ENCODE measurements at places on chromosomes 4 and X.
A peak's percentile ranks its signal among the peaks of the same experiment; 100 is the strongest.

GRCh38 chr4:151266497-151266896 lies 10.5 kb upstream of the PRSS48 start:
- no peak for DNase-seq

DNA sequence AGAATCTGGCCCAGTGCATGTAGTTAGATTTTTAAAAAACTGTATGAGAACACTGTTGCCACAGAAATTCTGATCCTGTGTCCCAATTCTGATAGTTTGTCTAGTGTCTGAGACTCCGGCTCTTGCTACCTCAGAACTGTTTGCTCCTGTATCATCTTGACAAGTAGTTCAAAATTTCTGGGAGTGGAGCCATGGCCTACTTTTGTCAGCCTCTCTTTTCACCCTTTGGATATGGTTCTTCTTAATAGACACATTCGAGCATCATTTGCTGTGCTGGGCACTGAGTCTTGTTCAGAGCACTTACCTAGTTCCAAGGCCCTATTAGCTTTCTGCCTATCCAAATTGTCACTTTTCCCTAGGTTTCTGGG lies 46.9 kb downstream of the ATP10D start:
- DNase-seq = no peak

GRCh38 chr4:183657564-183657963 lies 1.4 kb downstream of the RWDD4 start:
- no peak for DNase-seq

DNA sequence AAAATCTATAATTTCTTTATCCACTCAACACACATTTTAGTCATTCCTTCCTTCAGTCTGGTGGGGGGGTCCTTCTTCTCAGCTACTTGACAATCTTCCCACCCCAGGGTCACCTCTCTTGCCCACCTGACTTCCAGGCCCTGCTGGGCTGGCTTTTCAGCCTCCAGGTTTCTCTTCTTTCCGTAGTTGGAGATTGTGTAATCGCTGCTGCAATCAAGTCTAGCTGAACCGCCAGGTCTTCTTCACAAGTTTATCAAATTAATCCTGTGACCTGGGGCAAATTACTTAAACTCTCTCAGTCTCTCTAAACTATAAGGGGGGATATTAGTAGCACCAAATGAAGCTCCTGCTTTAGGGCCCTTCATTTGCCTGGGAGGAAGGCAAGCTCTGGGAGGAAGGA lies 102.9 kb upstream of the TNIP3 start:
- DNase-seq = no peak

DNA sequence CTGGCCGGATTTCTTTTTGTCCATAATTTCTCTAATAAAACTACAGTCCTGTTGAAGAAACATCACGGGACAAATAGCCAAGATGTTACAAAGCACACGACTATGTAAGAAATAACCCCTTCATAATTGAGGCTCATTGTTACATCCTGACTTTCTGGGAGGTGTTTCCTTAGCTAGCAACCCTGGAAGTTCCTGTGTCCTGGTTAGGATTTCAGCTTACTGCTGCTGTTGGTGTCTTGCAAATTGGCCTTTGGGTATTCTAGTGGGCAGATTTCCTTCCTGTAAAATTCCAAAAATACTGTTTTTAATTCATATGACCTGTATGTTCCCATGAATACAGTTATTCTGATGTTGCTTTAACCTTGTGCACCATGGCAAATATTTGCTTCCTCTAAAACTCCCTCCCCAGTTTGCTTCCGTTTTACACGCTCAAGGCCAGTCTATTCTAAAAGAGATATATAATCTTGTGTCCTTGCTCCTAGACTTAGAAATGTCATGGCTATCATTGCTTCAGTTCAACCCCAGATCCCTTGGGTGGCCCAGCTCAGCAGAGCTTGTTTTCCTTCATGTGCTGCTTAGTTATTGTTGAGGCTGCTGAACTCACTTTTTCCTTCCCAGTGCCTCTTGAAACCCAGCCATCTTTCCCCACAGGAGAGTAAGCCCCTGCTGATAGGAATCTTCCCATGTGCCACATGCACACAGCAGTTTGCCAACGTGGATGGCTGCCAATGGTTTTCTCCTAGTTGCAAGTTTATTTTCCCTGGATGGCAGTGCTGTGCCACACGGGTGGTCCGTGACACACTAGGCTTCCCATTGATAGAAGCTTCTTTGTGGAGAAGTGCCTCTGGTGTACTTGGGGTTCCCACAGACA lies 75.8 kb downstream of the TSPAN7 start:
- DNase-seq = peak; percentile 91

DNA sequence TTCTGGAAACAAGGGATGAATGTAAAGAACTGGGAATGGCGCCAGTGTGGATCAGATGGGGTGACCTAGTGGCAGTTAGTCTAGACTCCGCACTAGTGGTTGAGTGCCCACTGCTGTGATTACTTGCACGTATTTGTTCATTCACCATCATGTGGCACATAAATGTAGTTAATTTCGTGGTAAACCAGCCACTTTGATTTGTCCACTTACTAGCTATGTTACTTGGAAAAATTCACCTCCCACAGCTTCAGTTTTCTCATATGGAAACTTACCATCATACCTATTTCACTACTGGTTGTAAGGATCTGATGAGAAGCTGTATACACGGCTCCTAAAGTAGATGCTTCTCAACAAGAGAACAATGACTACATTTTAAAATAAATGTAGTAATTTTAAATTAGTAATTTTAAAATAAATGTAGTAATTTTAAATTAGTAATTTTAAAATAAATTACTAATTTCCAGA lies 394 bp upstream of the DYNLT3 start:
- no peak for DNase-seq

- DNase-seq = no peak
Observed at GRCh38 chr4:47816748-47817147, 21.1 kb downstream of the CORIN start.

GRCh38 chr4:26150948-26151347 lies 169.9 kb upstream of the RBPJ start:
- DNase-seq = peak; percentile 17

GRCh38 chr4:90745176-90745575 lies 618.0 kb downstream of the CCSER1 start:
- no peak for DNase-seq

GRCh38 chrX:72169008-72169728 lies 12.4 kb upstream of the PIN4 start:
- DNase-seq = no peak

DNA sequence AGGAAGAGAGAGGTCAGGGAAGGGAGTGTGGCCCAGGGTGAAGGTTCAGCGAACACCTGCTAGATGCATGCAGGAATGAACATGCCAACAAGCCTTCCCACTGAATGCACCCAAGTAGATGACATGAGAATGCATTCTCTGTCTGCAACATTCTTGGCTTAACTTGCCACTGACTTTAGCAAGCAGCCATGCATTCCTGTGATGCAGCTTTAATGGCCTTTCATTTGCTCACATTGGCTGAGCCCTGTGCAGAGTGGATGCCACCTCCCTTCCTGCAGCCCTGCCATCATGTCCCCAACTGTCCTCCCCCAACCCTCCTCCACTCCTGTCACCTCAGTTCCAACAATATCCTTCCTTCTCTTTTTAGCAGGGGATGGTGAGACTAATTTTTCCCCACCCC lies 25.3 kb upstream of the MTNR1A start:
- DNase-seq = no peak

- no peak for DNase-seq
Observed at GRCh38 chrX:72236841-72237240, 2.0 kb downstream of the ERCC6L start.

DNA sequence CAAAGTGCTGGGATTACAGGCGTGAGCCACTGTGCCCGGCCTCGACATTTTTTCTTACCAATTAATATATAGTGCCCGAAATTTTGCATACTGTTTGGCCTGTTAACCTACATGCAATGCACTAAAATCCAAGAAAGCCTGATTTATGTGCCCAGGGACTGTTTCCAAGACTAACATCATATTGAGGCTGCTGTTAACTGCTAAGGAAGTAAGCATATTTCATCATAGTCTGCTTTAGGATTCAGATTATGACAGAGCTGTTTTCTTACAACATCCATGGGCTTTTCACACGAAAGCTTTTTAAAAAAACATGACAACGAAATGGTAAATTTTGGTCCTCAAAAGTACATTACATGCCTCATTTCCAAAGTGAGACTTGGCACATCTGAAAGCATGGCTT lies 84.4 kb downstream of the STOX2 start:
- DNase-seq = no peak

DNA sequence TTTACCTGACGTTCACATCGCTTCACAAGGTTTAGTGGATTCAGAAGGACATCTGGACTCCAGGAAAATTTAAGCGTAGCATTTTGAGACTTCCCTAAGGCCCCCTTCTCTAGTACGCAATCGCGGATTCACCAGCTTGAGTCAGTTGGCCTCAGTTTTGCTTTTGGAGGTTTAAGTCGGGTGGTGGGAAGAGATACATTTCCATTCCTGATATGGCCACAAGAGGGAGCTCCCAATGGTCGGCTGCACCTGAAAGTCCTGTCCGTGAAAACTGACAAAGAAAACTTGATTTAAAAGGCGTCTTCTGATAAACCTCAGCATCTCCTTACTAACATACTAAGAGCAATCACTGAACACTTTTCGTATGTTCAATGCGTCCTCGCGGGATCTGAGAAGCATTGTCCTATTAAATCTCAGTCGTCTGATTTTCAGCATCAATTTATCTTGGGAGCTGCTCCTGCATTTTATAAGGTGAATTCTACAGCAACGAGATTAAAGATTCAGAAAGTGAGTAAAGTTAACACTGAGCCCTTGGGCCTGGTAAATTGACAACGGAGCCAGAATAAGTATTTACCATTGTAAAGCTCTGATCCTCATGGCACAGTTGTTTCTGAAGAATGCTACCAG lies 50.6 kb downstream of the LGI2 start:
- no peak for DNase-seq

DNA sequence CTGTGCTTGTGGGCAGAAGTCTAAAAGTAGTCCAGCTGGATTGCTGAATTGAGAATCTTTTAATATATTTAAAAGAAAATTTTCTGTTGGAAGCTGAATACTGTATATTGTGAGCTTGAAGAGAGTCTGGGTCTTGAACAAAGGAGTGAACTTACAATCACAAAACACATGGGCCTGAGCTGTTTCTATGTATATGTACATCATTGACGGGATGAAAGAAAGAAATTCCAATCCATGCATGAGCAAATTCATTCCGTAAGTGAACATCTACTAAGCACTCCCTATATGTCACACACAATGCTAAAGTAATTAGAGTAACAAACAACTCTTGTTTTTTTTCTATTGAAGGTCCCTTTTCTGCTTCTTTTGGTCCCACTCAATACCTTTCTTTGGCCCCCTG lies 331.0 kb downstream of the HS3ST1 start:
- no peak for DNase-seq

- no peak for DNase-seq
Observed at GRCh38 chr4:118284169-118284568, 68.6 kb downstream of the PRSS12 start.

- no peak for DNase-seq
Observed at GRCh38 chr4:90237751-90238530, 110.7 kb downstream of the CCSER1 start.

DNA sequence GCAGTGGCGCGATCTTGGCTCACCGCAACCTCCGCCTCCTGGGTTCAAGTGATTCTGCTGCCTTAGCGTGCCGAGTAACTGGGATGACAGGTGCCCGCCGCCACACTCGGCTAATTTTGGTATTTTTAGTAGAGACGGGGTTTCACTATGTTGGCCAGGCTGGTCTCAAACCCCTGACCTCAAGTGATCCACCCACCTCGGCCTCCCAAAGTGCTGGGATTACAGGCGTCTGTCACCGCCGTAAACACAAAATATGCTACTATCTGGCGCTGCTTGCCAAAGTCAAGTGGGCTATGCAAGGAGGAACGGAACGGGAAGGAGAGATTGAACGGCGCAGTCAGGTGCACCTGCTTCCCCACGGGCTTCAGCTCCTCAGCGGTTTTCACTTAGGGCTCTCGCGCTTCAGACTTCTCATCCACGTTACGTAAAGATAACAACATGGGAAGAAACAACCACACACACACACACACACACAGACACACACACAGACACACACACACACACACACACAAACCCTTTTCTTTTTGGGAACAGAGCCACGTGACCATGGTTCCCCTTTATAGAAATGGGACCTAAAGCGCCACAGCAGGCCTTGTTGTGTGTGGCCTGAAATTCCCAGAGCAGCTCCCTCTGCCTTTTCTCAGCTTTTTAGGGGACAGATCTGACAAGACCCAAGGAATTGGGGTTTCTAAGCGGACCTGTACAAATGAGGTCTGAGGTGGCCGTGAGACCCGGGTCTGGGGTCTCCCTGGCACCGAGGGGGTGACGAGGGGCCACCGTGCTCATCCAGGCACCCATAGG lies 1.5 kb downstream of the P2RY8 start:
- no peak for DNase-seq

DNA sequence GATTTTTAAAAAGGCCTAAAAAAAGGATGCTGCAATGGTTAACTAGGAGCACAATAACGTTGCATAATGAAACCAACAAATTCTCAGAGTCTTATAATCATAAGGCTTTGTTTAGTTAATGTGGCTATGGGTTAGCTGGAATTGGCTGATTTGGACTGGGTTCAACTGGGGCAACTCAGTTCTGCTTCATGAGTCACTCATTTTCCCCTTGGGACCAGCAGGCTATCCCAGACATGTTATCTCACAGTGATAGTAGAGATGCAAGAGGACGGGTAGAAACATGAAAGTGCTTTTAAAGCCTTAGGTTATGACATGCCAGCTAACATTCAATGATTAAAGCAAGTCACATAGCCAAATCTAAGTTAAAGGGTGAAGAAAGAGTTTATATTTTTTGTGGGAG lies 189.2 kb upstream of the GK2 start:
- DNase-seq = peak; percentile 44

- no peak for DNase-seq
Observed at GRCh38 chr4:17623451-17624001, 9.1 kb downstream of the MED28 start.

- no peak for DNase-seq
Observed at GRCh38 chrX:151384807-151385206, 12.2 kb upstream of the VMA21 start.

Measured in NCI-H446 (cell line).